ENCODE measurements at places on chromosomes 4 and X. TPM values are rescaled to one million over a fixed set of nuclear protein-coding genes. Genes with fewer than 3 reads are reported as not detected.
A peak's percentile ranks its signal among the peaks of the same experiment; 100 is the strongest.

GRCh38 chrX:124217304-124218251 lies 114.9 kb upstream of the TEX13D start:
- DNase-seq = no peak

DNA sequence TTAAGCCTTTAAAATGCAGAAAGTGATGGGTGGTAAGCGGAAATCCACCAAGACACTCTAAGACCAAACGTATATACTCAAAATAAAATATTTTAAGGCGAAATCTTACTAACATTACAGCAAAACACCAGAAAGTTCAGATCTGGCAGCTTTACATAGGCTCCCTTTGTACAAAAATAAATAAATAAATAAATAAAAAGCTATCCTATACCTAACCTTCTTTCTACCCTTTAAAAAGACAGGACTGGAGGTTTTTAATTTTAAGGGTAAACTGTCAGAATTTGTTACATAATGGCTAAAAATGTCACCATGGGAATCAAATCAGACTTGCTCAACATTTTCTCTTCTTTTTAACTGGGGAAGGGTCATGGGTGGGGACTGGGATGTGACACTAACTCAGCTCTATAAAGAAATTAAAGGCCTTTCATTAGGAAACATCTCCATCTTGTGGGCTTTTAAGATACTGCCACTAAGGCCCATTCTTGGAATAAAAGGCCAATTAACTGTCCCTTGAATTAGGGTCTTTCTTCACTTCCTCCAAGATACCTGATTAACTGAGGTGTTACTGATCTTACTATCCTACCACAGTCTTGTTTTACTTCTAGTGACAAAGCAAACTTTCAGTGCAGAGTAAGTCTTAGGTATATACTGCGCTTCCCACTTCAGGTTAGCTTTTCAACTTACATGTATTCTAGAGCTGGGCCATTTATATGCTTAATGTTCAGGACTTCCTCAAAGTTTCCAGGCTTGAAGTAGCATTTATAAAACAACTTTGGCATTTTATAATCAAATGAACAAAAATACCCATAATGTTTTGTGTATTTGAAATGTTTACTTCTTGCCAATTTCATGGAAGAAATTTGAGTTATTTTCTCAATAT lies 13.3 kb downstream of the HNRNPD start:
- peak; percentile 47 for DNase-seq

DNA sequence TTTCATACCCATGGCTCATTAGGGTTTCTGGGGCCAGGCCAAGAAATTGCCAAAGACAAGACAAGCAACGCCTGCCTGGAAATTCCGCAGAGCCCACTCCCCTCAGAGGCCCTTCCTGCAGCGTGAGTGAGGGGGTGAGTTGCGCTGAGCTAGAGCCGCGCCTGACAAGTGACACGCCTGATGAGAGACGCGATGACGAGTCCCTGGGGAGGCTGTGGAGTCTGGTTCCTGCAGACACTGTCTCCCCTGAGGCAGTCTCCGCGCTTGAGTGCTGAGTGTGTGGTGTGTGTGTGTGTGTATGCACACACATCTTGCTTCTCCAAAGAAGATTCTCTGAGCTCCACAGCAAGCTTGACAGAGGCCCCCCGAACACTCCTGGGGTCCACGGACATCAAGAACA lies 269.8 kb downstream of the BCOR start:
- DNase-seq = no peak

- DNase-seq = no peak
These were observed 143.8 kb downstream of the GPAT3 start for GRCh38 chr4:83679692-83680091.

DNA sequence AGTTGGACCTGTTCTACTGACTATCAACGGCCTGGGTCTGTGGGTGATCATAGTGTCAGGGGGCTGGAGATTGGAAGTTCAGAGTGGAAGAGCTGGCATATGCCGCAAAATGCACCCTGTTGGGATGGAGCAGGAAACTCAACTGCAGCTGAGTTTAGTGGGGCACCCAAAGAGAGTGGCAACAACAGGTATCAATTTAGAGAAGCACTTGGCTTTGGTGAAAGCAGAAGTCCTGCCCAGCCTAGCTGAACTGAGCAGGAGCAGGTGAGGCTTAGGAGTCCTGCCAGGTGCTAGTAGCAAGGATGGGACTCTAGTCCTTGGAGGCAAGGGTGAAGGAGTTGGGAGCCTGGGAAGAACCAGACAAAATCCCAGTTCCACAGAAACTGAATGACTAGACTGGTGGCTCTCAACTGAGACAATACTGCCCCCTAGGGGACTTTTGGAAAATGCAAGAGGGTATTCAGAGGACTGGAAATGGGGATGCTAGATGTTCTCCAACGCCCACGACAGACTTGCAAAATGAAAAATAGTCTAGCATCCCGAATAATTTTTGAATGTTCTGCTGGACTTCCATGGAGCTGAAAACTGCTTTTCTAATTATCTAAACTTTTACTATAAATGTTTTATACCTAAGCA lies 49.4 kb downstream of the RTL9 start:
- DNase-seq = peak; percentile 83

- DNase-seq = peak; percentile 55
These were observed 63.7 kb upstream of the PDLIM3 start for GRCh38 chr4:185598846-185599552.

- no peak for DNase-seq
These were observed 120.0 kb downstream of the LUZP4 start for GRCh38 chrX:115409551-115409950.

DNA sequence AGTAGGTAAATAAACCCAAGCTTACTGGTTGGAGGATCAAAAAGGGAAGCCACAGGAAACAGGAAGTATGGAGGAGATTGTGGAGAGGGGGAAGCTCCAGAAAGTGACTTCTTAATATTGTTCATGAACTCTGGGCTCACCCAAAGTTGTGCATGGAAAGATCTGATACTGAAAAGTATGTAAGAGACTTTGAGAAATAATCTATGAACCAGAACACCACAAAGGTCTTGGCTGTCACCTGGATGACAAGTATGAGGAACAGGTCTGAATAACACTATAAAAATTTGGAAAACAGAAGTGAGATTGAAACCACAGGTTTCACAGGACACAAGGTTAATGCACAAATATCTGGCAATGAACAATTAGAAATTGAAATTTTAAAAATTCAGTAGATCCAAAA lies 567.4 kb downstream of the INPP4B start:
- DNase-seq = no peak

Gene CT55
- not detected for total RNA-seq

Gene CFAP99
- not detected for total RNA-seq

Gene SMARCA1
- 90.7 TPM for total RNA-seq

Gene GPC3
- total RNA-seq = 220 TPM

All from tongue (tissue), 3 donors.